SHP77 (cell line): ENCODE measurements at places on chromosomes 16 and 17.
A peak's percentile ranks its signal among the peaks of the same experiment; 100 is the strongest.

DNA sequence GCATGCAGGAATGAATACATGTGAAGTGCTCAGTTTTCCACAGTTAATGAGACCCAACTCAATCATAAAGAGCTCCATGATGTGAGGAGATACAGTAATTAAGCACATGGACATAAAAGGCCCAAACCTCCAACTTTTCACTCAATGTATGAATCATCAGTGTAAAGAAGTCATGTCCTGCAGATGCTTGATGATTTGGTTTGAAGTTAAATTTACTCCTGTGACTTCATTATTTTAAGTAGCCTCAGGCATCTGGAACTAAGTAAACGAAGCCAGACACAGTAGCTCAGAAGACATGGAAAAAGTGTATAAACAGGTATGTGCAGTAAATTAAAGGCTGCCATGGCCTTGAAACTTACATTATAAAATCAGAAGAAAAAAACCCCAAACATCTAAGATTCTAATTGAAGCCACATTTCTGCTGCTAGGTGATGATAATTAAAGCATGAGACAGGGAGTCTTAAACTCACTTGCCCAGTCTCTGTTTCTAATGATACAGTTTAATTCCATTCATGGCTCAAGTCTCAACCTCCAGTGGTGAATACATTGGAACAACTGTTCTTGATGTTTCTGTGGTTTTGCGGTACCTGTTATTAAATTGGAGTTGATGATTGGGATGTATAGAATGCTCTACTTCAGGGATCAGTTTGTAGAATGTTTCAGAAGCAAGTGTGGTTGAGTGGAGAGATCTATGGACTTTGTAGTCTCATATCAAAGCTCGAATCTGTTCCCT is 28.9 kb upstream of the CCL2 start:
- no peak for DNase-seq

- DNase-seq, result no peak
Observed at GRCh38 chr16:29676989-29677785, 1.8 kb upstream of the QPRT start.

DNA sequence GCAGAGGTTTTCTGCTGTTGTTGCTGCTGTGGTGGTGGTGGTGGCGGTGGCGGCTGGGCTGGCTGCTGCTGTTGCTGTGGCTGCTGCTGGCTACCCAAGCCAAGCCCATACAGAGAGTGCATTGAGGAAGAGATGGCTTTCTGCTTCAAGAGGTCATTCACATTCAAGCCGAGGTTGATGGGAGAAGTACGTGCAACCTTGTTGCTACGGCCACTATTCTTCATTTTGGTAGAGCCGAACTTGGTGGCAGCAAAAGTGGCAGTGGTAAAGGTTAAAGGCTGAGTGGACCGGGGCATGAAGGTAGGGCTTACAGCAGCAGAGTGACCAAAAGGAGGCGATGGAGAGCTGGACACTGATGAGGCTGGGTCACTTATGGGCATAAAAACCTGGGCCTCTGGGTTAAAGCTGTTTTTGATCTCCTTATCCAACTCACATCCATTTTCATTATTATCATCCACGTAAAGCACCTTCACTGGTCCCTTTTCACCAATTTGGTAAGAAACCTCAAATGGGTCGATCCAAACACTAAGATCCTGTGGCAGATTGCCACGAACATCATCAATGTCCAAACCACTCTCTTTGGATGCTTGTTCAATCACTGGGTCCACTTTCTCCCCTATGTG is 2.8 kb downstream of the TOB1 start:
- peak; percentile 46 for DNase-seq

DNA sequence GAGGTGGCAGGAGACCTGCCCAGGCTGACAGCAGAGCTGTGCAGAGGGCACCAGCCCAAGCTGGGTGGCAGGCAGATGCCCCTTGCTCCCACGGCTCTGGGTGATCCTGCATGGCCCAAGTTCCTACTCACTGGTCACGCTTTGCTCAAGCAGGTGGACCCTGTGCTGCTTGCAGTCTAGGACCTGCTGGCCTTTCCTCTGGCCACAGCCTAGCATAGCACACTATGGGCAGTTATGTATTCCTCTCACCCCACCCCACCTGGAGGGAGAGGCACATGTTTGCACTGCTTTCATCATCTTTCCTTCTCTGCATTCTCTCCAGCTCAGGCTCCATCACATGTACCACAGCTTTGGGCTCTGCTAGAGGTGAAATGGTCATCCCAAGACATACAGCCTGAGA is 19.6 kb upstream of the SREBF1 start:
- DNase-seq, result no peak

DNA sequence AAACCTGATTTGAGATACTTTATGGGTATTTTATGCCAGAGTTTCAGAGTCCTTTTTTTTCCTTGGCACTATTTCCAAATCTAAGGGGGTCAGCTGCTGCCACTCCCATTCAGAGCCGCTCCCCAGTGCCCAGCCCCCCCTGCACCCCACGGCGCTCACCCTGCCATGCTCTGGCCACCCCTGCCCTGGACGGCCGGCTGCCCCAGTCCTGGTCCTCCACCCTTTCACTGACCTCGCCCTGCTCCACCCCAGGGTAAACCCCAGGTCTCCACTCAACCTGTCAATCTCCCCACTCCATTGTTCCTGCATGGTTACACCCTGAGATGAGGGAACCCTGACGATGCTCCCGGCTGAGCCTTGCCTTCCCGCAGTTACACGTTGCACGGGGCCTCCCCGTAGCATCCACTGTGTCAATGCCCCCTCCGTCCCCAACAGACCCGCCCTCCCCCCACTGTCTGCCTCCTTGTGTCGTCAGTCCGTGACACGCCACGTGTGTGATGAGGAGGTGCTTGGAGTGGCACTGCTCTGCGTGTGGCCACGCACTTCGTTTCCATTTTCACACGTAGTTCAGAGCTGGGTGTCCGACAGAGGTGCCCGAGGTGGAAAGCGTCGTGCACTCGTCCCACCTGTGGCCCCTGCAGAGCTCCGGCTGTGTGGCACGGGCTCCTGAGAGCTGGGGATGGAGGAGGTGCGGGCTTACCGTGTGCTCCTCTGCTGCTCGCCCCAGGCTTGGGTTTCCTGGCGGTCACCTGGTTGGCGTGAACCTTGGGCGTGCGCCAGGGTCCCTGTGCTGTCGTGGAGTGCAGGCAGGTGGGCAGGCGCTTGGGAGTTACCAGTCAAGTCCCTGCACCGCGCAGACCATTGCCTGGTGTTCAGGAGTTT is 116.5 kb downstream of the BANP start:
- DNase-seq, result no peak

- peak; percentile 63 for DNase-seq
Observed at GRCh38 chr17:82923366-82924113, 83.7 kb upstream of the ZNF750 start.

GRCh38 chr17:16430650-16431049 is 15.3 kb downstream of the TRPV2 start:
- DNase-seq, result no peak

DNA sequence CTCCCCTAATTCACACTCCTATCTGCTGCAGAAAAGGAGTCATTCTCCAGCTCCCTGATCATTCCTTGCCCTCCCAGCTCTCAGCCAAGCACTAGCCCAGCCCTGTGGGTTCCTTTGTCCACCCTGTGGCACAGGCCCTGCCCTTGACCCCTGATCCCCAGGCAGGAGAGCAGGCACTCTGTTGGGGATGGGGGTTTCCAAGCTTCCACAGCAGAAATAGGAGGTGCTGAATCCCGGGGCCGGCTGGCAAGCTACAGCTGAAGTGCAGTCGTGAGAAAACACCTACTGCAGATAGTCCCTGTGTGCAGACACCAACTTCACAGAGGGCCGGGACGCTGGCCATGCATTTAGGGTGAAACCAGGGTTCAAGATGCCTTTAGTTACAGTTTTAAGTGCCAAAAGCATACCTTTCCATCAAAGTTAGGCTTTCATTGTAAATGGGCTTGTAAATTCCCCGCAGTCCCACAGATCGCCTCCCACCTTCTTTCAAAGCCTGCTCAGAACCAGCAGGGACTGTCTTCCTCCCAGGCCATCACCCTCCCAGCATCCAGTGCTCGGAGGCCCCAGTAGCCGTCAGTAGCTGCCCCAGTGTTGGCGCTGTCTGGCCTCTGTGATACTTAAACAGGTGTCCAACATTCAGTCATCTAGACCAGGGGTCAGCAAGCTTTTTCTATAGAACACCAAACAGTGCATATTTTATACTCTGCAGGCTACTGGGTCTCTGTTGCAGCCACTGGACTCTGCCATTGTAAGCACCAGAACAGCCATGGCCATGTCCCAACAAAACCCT is 10.6 kb downstream of the CPSF4L start:
- no peak for DNase-seq

DNA sequence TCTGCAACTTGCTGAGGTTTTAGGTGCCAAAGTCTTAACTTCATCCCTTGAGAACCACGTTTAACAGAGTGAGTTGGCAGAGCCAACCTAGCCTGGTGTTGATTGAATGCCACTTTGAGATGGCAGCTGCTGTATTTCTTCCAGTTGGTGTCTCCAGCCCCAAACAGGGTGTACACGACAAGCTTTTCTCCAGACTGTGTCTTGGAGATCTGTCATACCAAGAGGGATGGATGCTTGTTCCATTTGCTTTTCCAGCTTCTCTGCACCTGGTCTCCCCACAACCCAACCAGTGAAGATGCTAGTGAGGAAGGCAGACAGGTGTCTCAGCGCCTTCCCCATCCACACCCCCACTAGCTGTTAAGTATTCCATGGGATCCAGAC is 141.1 kb upstream of the HS3ST2 start:
- DNase-seq, result no peak

DNA sequence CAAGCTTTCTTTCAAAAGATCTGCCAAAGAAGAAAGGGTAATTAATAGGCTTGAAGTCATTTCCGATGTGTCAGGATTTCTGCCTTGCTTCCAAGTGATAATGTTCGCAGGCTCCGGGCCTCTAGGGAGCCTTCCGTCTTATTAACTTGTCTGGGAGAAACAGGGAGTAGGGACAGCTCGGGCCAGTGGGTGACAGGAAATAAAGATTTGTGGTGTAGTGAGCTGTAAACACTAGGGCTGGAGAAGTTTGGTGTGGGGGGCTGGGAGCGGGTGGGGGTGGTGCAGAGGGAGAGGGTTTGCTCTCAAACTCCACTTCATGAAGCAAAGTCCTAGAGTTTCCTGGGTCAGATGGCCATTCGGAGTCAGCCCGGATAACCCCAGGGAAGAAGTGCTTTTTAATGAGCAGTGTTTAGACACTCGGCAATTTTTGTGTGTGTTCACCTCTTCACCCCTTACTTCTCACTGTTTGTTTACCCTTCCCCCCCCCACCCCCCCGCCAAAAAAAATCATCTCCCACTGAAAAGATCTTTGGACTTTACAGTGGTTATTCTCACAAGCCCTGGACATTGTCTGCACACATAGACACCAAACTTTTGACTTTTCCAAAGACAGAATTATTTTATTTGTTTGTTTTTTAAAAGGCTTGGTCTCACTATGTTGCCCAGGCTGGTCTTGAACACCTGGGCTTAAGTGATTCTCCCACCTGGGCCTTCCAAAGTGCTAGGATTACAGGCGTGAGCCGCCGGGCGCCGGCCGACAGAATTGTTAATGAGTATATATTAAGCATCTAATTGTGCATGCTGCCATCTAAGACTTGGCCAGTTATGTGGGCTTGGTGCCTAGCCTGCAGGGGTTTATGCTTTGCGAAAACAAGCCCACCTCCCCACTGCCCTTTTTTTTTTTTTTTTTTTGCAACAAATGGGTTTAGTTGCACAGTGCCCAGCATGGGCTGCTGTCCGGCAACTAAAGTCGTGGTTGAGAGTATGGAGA is 196.4 kb downstream of the CCDC182 start:
- DNase-seq, result no peak

- DNase-seq, result no peak
Observed at GRCh38 chr16:68298907-68299561, 11.7 kb downstream of the SLC7A6OS start.

DNA sequence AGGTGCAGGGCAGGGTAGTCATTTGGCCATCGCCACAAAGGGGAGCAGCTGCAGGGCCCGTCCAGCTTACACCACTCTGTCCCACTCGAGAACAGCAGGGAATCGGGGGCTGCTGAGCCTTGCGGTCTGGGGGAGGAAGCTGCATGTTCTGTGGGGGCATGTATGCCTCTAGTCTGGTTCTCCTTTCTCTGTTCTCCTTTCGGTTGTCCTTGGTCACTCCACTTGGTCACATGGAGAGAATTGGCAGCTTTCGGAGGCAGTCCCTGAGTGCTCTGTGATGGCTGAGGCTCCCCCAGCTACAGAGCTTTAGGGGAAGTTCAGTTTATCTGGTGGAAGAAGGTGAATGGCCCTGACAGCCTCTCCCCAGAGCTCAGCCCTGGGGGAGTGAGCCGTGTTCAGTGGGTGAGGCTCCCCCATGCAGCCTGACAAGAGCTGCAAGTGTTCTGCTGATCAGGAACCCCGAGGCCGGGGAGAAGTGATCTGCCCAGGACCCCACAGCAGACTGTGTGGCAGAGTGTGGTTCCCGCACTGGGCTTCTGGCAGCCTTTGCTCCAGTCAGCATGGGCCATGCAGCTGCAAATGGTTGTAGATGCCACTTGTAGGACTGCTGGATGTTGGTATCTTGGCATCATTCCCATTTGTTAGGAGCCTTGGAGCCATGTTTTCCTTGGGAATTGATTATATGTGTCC is 22.3 kb upstream of the SMPD3 start:
- no peak for DNase-seq

DNA sequence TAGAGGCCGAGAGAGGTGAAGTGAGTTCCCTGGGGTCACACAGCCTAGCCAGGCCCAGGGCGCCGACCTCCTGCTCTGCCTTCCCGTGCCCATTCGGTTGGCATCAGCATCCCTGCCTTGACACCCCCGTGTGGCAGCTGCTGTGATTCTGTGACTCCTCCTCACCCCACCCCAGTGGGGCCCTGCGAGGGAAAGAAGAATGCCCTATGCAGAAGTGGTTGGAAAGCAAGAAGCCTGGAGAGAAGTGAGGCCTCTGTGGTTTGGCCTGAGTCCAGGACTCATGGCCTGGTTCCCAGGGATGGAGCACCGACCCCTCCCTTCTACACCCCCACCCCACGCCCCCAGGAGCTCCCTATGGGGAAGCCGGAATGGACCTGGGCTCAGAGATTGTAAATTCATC is 296.2 kb downstream of the SEC14L1 start:
- DNase-seq, result no peak

DNA sequence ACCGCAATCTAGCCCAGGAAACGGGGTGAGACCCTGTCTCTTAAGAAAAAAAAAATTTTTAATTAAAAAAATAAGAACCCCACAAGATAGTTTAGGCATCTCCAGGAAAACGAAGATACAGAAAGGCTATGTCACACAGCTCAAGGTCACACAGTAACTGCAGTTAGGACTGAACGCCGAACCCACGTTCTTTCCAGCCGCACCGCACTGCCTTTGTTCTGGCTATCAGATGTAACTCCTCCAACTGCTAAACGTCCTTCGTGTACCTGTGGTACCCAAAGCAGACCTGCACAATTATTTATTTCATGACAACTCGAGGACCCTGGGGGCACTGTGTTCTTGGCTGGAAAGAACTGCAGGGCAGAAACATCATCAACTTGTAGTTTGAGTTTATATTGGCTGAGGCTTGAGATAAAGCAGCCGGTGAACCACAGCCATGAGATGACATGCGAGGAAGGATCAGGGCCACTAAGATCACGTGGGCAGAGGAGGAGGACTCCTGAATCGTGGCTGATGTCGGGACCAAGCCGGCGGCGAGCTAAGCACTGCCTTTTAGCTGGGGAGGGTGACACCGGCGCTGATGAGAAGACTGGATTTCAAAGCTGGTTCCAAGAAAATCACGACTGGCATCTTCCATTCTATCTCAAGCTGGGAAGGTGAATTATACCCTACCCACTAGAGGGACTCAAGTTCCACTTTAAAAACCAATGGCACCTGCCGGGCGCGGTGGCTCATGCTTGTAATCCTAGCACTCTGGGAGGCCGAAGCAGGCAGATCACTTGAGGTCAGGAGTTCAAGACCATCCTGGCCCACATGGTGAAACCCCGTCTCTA is 20.7 kb upstream of the MNT start:
- DNase-seq, result peak; percentile 13

GRCh38 chr16:87924041-87924810 is 12.1 kb downstream of the CA5A start:
- peak; percentile 89 for DNase-seq
